Panc1 (cell line): ENCODE measurements at places on chromosomes 6 and 20. TPM values are rescaled to one million over a fixed set of nuclear protein-coding genes. Genes with fewer than 3 reads are reported as not detected.

DNA sequence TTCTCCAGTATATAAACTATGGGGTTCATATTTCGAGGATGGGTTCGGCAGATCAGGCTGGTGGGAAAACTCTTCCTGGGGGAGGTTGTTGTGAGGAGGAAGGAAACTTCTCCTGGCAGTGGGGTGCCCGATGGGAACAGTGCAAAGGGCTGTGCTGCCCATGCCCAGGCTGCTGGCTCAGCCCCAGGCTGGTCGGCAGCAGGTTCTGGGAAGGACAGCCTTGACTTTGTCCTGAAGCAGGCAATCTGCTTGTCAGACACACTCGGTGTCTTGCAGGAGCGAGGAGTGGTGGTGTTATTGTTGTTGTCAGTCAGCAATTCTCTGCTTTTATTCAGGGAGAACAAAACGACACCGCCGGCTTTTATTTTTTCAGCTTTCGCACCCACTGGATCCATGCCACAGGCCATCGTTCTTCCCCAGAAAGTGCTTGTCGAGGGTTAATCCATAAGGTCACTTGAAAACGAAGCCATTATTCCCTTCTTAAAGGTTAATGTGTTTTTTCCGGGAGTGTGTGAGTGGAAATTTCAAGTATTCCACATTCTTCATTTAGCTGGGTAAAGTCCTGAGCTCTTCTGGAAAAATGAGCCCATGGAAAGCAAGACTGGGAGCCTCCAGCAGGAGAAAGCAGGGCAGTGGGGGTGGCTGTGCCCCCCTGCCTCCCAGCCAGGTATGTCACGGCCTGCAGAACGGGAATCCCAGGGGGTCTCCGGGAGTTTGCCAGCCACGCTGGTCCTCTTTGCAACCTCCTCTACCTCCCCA, 57.0 kb upstream of the STX16 start:
- no peak for DNase-seq

DNA sequence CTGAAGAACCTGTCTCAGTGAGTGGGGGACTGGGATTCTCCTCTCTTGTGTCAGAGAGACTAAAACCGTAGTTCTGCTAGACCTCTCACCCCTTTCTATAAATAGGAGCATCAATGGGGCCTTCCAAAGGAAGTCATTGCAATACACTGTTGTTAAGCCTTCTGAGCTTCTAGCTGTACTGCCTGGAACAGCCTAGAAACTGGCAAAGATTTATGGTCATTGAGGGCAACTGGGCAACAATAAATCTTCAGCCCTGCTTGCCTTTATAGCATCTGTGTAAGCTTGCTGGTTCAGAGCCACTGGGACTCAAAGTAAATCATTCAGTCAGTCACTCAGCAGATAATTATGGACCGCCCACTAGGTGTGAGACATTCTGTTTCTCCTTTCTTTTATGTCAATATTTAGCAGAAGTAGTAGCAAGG, 53.2 kb downstream of the PPP1R14C start:
- DNase-seq: no peak

MACROD2 gene
- total RNA-seq: 1.2 TPM

GRCh38 chr6:131643855-131644460, 6.9 kb downstream of the ENPP3 start:
- no peak for DNase-seq

- no peak for DNase-seq
These were observed 309.8 kb upstream of the SUPT3H start for GRCh38 chr6:45687570-45687969.

- no peak for DNase-seq
These were observed 16.0 kb downstream of the ECT2L start for GRCh38 chr6:138811866-138812265.

DNA sequence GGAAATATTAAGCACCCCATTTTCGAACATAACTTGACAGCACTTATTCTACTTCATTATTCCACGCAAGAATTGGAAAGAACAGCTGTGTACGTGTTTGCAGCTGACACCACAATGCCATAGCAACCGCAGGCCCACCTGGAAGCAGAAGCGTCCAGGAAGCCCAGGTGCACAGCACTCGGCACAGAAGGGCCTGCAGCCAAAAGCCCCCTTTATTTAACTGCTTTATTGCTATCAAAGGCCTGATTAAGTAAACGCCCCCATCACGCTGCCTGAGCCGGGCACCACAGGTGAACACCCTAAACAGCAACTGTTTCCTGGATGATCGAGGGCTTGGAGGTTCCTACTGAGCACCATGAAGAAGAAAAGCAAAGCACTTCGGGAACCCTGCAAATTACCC, 6.3 kb downstream of the TAF4 start:
- DNase-seq: no peak

- no peak for DNase-seq
These were observed 111.0 kb downstream of the SYCP2 start for GRCh38 chr20:59822291-59823029.

KCNK15 gene
- 7.4 TPM for total RNA-seq

DNA sequence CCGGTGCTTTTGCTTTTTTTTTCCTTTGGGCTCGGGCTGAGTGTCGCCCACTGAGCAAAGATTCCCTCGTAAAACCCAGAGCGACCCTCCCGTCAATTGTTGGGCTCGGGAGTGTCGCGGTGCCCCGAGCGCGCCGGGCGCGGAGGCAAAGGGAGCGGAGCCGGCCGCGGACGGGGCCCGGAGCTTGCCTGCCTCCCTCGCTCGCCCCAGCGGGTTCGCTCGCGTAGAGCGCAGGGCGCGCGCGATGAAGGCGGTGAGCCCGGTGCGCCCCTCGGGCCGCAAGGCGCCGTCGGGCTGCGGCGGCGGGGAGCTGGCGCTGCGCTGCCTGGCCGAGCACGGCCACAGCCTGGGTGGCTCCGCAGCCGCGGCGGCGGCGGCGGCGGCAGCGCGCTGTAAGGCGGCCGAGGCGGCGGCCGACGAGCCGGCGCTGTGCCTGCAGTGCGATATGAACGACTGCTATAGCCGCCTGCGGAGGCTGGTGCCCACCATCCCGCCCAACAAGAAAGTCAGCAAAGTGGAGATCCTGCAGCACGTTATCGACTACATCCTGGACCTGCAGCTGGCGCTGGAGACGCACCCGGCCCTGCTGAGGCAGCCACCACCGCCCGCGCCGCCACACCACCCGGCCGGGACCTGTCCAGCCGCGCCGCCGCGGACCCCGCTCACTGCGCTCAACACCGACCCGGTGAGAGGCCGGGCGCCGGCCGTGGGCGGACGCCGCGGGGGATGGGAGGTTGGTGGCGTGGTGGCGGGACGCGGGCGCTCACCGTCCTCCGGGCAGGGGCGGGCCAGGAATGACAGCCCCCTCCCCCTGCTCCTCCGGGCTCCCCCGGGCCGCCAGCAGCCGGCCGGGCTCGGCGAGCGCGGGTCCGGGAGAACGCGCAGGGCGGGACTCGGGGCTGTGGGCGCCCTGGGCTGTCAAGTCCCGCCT, 606 bp downstream of the ID4 start:
- DNase-seq: no peak

- no peak for DNase-seq
These were observed 49.9 kb downstream of the TGM2 start for GRCh38 chr20:38115205-38115604.

CRISP1 gene
- not detected for total RNA-seq

DNA sequence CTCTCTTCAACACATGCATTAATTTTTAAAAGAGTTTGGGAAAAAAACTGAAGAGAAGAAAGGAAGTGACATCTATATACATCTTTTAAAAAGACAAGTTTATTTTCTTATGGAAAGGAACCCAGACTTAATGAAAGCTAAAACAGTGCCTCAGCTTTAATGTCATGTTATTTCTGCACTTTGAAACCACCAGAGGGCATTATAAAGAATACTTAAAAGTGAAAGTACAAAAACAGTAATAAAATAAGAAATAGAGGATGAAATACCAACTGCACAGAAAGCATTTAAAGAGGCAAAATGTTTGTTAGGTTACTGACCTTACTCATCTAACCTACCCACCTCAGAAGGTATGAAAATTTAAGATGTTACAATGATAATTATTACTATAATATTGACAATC, 98.8 kb downstream of the HUS1B start:
- no peak for DNase-seq

GRCh38 chr20:21031666-21032065, 74.5 kb downstream of the LINC00237 start:
- DNase-seq: no peak

DNA sequence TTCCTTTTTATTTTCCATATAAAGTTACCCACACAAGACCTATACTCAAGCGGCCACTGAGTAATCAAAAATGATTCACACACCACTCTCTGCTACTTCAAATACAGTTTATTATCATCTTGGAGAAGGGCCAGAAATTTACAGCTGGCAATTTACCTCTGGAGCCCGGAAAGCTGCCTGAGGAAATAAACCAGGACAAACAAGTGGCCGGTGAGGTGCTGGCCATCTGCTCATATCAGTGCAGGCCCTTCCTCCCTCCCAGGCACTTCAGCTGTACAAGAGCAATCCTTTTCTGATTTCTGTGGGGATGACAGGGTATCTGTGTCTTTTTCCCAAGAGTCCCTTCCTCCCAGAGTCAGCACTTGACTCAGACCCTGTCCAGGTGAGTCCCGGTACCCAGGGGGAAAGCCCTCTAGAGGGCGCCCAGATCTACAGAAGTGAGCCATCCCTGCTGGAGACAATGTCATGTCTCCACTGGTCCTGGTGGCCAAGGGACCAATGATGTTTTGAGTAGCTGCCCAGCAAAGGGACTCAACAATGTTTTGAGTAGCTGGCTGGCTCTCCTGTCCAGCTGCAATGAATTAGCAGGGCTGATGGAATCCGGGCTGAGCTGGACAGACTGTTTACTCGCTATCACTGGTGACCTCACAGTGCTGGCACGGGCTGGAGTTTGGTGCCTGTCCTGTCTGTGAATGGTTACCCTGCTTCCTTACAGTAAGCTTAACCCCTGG, 23.6 kb downstream of the LRP11 start:
- peak; percentile 62 for DNase-seq

DNA sequence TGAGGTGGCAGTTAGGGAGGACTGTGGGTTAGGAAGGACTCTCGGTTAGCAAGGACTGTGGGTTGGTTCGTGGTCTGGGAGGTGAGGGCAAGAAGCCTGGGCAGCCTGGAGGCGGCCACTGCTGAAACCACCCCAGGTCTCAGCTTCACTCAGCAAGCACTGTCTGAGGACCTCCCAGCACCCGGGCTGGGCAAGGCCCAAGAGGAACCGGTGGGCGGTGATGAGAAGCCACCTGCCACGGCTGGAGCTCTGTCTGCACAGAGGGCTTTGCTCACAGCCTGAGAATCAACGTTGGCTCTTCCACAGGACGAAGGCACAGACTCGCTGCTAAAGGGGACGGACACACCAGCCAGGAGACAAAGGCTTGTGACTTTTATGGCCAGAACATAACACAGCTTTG, 69.3 kb downstream of the DACT2 start:
- no peak for DNase-seq

PYGB gene
- total RNA-seq: 220 TPM

DNA sequence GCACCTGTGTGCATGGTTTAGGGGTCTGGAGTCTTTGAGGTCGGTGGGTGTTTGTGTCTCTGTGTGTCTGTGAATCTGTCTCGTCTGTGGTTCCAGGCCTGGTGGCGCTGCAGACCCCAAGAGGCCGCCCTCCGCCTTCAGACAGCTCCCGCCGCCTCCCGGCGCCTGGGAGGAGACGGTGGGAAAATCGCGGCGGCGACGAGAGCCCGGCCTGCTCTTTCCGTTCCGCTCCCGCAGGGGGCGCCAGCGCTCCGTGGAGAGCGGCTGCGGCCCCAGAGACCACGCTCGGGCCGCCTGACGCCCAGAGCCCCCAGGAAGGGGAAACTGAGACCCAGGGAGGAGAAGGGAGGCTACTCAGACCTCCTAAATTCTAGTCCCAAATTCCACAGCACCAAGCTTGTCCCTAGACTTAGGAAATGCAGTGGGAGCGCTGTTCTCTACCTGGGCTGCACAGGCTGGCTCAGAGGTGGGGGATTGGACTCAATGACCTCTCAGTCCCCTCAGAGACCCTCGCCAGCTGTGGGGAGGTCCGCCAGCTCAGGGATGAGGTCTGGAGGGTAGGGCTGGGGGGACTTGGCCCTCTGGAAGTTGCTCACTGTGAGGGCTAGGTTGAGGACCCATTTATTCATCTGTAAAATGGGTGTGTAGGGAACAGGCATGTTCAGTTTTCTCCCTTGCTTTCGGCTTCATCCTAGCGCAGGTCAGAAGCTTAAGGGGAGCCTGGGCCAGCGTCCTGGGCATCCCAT, 36.9 kb upstream of the BLCAP start:
- DNase-seq: no peak

DNA sequence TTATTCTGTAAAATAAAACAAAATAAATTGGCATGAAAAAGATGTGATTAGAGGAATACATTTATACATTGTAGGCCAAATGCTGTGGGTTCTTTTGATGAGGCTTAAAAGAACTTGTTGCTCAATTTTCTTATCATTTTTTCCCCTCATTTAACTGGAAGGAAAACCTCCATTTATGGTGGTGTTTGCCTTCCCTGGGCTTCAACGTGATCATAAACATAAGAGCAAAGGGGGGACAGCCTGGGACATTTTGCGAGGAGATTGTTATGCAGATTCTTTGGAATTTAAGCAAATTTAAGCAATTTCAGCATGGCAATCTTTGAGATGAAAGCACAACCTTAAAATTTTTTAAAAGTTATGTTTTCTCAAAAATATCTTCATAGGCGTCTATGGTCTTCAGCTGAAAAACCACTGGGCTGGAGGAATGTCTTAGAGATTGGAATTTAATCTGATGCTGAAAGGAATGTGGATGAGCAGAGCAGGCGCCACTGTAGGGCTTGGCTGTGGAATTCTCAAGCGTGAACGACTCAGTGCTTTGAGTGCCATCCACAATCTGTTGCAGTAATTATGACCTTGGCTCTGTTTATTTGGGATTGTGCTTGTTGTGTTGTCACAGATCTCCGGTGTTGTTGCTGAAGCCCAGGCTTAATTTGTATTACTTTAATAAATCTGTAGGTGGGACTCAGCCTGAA, 149.4 kb upstream of the MLIP start:
- DNase-seq: no peak
